ENCODE measurements at places on chromosomes 1 and 21. TPM values are rescaled to one million over a fixed set of nuclear protein-coding genes. Genes with fewer than 3 reads are reported as not detected.

- no peak overlapping the region for H3K27ac ChIP-seq
- H3K27me3 ChIP-seq, result no peaks in the 10 kb centered on the region
- no peak for DNase-seq
Measured at GRCh38 chr1:235404190-235404589, 37.0 kb downstream of the TBCE start.

DNA sequence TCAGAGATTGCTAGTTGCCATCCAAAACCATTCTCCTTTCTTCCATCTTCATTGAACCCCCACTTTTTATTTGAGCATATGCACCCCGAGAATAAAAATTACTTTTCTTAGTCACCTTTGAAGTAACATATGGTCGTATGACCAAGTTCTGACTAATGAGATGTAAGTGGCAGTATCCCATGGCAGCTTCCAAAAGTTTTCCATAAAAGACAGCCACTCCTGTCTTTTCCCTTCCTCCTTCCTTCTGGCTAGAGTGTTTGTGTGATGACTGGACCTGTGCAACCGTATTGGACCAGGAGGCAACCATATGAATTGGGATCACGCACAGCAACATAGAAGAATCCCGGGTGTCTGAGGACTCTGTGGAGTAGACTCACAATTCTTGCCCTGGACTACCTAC lies 41.1 kb upstream of the CCSAP start:
- no peak overlapping the region for H3K27ac ChIP-seq
- H3K4me1 ChIP-seq, result peaks cover 17% of the 10 kb centered on the region
- H3K27me3 ChIP-seq, result peaks cover 2% of the 10 kb centered on the region
- no peak overlapping the region for H3K4me3 ChIP-seq
- no peak for DNase-seq

GRCh38 chr1:240652961-240653409 lies 41.0 kb upstream of the GREM2 start:
- H3K36me3 ChIP-seq, result no peaks in the 10 kb centered on the region
- no peak overlapping the region for H3K4me3 ChIP-seq
- DNase-seq, result no peak
- no peaks in the 10 kb centered on the region for H3K27me3 ChIP-seq
- H3K4me1 ChIP-seq, result no peaks in the 10 kb centered on the region
- no peak overlapping the region for H3K27ac ChIP-seq

GRCh38 chr1:64451440-64451839 lies 18.5 kb upstream of the CACHD1 start:
- H3K4me1 ChIP-seq, result no peaks in the 10 kb centered on the region
- no peaks in the 10 kb centered on the region for H3K36me3 ChIP-seq
- H3K27me3 ChIP-seq, result no peaks in the 10 kb centered on the region
- H3K4me3 ChIP-seq, result no peak overlapping the region
- DNase-seq, result no peak

DNA sequence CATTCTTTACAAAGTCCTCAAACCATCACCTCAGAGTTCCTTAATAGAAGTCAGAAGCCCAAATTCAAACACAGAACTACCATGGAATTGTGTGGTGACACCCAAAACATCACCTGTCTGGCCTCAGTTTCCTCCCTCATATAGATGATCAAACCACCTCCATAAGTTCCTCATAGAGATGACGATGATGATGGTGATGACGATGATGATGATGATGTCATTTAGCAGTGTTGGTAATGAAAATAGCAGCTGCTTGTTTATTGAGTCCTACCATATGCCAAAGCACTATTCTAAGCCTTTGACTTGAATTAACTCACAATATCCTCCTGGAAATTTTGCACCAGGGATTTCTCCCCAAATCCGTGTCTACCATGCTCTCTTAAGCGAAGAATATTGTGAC lies 139.9 kb downstream of the PROX1 start:
- H3K36me3 ChIP-seq, result no peaks in the 10 kb centered on the region
- H3K4me3 ChIP-seq, result no peak overlapping the region
- H3K27me3 ChIP-seq, result no peaks in the 10 kb centered on the region
- no peak overlapping the region for H3K27ac ChIP-seq
- H3K4me1 ChIP-seq, result no peaks in the 10 kb centered on the region

DNM3 gene
- 8.5 TPM for total RNA-seq

TLR5 gene
- 0.94 TPM for total RNA-seq

ATAD3C gene
- total RNA-seq, result 2.0 TPM

Data from H1 (cell line).